ENCODE measurements at places on chromosomes 12 and 14.

- no peak for DNase-seq
These were observed 1.9 kb downstream of the PCNX4 start for GRCh38 chr14:60093606-60094005.

- no peak for DNase-seq
These were observed 22.2 kb upstream of the ABCD4 start for GRCh38 chr14:74324931-74325361.

DNA sequence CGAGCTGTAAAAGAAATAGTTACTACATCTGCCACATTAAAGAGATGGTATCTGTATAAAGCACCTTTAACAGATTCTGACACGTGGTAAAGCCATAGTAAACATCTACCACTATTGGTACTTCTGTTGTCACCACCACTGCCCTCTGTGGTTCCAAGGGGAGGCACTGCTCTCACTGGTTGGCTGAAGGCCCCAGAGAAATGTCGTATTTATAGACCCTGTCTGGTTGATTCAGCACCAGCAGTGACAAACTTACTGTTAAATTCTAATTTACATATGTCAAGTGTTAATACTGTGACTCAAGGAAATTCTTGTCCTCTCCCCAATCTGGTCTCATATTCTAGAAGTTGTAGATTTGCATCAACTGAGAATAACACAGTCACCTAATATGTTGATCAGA lies 281.1 kb downstream of the ERC1 start:
- DNase-seq = no peak

DNA sequence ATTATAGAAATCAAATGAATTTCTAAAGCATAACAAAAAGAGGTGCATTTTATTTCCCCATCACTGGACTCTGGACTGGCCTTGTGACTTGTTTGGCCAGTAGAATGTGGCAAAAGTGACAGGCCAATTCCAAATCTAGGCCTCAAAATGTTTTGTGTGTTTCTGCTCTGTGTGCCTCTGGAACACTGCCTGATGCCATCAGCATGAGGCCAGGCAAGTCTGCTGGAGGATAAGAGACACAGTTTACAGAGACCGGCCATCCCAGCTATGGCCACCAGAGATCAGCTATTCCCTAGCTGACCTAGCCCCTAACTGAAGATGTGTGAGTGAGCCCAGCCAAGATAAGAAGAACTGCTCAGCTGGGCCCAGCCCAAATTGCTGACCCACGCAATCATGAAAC lies 32.9 kb downstream of the ASCL1 start:
- no peak for DNase-seq

DNA sequence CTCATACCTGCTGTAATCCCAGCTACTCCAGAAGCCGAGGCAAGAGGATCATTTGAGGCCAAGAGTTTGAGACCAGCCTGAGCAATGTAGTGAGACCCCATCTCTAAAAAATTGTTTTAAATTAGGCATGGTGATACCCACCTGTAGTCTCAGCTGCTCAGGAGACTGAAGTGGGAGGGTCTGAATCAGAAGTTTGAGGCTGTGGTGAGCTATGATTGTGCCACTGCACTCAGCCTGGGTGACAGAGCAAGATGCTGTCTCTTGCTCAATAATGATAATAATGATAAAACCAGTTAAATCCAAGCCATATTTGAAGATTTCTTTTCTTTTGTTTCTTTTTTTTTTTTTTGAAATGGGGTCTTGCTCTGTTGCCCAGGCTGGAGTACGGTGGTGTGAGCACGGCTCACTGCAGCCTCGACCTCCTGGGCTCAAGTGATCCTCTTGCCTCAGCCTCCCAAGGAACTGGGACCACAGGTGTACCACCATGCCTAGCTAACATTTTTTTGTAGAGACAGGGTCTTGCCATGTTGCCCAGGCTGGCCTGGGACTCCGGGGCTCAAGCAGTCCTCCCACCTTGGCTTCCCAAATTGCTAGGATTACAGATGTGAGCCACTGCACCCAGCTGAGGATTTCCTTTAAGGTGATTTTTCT lies 12.8 kb downstream of the PSMA6 start:
- DNase-seq = no peak

- DNase-seq = peak; percentile 43
These were observed 2.0 kb upstream of the SETD1B start for GRCh38 chr12:121801595-121802484.

DNA sequence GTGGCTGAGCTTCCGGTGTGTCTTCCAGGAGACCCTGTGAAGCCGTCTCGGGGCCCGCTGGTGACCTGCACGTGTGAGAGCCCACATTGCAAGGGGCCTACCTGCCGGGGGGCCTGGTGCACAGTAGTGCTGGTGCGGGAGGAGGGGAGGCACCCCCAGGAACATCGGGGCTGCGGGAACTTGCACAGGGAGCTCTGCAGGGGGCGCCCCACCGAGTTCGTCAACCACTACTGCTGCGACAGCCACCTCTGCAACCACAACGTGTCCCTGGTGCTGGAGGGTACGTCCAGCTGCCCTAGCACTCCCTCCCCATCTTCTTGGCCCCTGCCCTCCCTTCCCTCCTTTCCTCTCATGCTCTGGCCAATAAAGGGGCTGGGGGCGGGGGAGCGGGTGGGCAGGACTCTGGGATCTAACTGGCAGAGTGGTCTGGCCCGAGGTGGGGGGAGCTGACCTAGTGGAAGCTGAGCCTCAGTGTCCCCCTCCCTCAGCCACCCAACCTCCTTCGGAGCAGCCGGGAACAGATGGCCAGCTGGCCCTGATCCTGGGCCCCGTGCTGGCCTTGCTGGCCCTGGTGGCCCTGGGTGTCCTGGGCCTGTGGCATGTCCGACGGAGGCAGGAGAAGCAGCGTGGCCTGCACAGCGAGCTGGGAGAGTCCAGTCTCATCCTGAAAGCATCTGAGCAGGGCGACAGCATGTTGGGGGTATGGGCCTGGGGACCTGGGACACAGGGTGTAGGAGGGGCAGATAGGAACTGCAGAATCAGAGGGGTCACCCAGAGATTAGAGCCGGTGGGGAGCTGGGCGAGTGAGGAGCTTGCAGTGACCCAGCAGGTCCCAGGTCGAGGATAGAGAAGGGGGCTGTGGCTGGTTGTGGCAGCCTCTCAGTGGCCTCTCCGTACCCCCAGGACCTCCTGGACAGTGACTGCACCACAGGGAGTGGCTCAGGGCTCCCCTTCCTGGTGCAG lies 6.0 kb downstream of the ACVRL1 start:
- DNase-seq = no peak

GRCh38 chr14:22689199-22689598 lies 45.0 kb upstream of the OR6J1 start:
- DNase-seq = no peak

GRCh38 chr12:6354495-6355393 lies 12.9 kb upstream of the TNFRSF1A start:
- DNase-seq = no peak

DNA sequence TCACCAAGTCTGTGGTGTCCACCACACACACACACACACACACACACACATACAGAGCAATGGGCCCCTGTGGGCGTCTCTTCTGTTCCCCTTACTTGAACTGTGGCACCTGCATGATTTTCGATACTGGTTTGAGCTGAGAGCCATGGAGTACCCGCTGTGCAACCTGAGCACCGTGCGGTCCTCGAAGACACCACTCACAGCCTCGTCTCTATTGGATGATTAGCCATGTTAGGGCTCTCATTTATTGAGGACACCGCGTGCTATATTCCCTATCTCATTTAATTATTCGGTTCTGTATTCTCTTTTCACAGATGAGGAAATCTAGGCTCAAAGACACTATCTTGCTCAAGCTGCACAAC lies 623 bp upstream of the C14orf132 start:
- DNase-seq = no peak

GRCh38 chr14:21041676-21042433 lies at the start of gene RNASE7:
Gene RNASE7 (plus strand): TSS chr14:21042362. CDS start chr14:21042993, 631 bp downstream.
- no peak for DNase-seq

- DNase-seq = peak; percentile 75
These were observed 43.0 kb downstream of the EVL start for GRCh38 chr14:100108042-100108825.

DNA sequence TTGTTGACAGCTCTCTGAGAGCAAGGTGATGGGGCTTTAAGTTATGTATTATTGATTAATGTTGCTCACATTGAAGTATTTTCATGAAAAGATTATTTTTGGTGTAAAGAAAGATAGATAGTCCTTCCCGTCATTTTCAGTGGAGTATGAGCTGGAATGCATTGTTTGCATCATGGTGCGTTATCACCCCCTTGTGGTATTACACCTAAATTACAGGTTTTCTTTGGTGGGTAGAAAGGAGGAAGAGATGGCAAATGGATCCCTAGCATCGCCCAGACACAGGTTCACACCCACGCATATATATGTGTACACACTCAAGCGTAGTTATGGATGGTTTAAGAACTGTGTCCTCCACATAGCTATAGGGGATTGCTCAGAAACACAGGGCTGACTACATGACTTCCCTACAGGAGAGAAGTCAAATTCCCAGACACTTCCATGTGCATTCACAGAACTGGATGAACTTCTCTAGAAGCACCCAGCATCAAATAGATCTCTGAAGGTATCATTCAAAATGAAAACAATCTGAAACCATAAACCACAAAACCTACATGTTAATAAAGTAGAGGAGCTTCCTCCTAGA lies 14.4 kb upstream of the SERPINA10 start:
- no peak for DNase-seq

- DNase-seq = no peak
These were observed 18.7 kb downstream of the SETD1B start for GRCh38 chr12:121822393-121823100.

GRCh38 chr12:39586816-39587215 lies 32.8 kb downstream of the ABCD2 start:
- DNase-seq = no peak

GRCh38 chr12:94222351-94223084 lies 74.1 kb downstream of the PLXNC1 start:
- no peak for DNase-seq

GRCh38 chr14:78959674-78960264 lies 789.6 kb downstream of the NRXN3 start:
- DNase-seq = peak; percentile 8
